ENCODE measurements at places on chromosomes 12 and 14.

DNA sequence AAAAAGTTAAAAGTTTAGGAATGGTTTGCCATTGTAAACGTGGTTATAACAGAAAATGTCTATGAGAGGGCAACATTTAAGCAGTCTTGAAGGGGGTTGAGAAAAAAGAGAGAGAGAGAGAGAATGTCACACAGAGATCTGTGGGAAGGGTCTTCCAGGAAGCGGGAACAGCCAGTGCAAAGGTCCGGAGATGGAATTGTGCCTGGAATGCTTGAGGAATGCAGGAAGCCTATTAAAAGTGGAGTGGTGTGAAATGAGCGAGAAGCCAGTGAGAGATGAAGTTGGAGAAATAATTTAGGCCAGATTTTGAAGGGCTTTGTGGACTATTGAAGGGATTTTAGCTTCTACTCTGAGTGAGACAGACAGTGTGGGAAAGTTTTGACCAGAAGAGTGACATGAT, 406.8 kb upstream of the TBX3 start:
- no peak for DNase-seq

DNA sequence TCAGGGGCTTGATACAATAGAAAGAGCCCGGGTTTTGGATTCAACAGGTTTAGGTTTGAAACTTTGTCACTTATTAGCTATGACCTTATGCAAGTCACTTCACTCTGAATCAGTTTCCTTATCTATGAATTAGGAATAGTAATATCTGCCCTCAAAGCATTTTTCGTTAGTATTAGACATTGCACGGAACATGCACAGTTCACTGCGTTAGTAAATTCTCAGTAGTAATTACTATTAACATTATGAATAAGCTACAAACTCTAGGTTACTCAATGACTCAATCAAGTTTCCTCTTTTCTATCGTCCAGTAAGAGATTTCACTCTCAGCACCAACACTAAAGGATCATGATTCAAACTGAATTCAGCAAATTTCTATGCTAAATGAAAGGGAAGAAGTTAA, 150.3 kb downstream of the CEP83 start:
- no peak for DNase-seq

DNA sequence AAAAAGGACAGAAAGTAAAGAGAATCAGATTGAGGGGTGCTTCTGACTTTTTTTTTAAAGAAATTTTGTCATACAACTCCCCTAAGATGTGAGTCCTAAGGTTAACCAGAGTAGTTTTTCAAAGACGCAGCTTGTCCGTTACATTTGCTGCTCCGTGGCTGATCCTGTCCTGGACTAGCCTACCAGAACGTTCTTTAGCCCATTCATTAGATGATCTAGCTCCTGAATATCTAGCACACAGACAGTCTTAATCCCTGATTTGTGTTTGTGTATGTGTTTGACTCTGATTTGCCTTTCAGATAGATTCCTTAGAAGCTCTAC, 60.3 kb downstream of the SAMD4A start:
- no peak for DNase-seq

- no peak for DNase-seq
Observed at GRCh38 chr14:61698206-61698980, 3.1 kb downstream of the HIF1A start.

- no peak for DNase-seq
Observed at GRCh38 chr12:127145241-127145928, 1121.6 kb upstream of the TMEM132C start.
